Activated CD4-positive, alpha-beta T cell treated with anti-CD3 and anti-CD28 coated beads for 4 hours (primary cell): ENCODE measurements at places on chromosomes 1 and 21.

DNA sequence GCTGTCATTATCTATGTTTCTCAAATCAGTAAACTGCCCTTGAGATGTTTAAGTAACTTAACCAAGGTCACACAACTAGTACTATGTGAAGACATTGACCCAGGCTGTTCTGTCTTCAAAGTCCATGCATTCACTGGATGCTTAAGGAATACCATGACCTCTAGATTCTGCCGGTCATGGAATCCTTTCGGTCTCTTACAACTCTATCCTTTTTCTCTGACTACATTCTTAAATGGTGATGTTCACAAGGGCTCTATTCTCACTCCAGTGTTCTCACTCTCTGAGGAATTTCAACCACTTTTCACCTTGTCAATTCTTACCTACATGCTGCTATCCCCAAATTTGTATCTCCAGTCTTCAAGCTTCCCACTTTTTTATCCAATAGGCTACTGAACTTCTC, 15.2 kb downstream of the CRYZ start:
- no peak for DNase-seq

- peak; percentile 87 for DNase-seq
Measured at GRCh38 chr1:65001231-65001792, 35.0 kb upstream of the JAK1 start.

DNA sequence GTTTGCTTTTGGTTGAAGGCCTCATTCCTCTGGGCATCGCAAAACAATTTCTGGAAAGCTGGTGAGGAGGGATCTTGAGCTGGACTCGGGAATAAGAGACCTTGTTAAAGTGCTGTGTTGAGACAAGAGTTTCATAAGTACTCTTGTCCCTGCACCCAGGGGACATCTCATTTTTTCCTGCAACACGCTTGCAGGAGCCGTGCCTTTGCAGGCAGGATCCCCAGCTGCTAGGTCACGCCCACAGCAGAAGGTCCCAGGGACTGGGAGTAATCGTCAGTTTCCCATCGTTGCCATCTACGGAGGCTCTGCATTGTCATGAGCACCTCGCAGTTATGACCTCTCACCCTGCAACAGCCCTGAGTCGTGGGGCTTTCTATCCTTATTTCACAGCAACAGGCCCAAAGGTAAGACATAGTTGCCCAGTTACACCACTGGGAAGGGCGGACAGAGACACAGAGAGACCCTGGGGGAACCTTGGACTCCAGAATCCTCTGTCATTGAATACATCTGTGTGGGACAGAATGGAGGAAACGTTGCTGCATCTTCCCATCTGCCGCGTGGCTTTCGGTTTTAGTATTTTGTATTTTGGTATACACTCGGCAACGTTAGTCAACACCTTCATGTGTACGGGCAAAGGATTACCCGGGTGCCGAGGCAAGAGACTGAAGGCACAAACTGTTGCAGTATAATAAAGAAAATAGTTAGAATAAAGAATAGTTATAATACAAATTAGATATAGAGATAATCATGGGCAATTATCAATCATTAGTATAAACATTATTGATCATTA, 60.4 kb upstream of the DMRTB1 start:
- no peak for DNase-seq

DNA sequence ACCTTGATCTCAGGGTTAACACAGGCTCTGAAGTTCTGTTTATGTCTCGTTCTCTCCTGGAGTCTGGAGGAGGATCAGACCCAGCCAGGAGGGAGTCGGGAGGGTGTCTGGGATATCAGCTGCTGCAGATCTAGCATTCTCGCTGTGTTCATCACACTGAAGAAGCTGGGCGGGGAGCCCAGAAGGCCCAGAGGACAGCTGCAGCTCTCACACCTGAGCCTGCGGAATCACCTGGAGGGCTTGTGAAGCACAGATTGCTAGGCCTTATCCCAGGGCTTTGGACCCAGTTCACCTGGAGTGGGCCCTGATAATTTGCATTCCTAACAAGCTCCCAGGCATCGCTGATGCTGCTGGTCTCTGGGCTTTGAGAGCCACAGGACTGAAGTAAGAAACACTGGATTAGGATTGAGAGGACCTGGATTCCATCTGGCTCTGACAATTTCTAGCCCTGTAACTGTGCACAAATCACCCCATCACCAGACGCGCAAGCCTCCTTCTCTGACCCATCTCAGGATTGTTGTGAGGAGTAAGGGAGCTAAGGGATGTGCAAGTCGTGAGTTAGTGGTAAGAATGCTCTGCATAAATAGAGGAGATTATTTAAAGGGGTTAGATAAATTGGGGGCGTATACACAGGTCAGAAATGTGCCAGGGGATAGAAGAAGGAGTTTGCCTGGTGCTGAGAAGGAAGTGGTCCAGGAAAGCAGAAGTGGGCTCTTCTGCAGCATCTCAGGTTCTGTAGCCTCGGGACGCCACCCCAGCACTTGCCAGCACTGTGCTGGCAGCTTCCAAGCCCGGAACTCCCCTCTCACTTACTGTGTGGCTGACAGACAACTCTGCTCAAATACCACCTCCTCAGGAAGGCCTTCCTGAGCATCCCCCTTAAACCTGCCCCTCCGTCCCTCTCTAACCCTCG, 19.1 kb downstream of the ABCA4 start:
- no peak for DNase-seq

GRCh38 chr1:74590288-74590687, 77.9 kb upstream of the LRRC53 start:
- no peak for DNase-seq

- no peak for DNase-seq
Measured at GRCh38 chr1:57623039-57623790, 199.4 kb upstream of the DAB1 start.

DNA sequence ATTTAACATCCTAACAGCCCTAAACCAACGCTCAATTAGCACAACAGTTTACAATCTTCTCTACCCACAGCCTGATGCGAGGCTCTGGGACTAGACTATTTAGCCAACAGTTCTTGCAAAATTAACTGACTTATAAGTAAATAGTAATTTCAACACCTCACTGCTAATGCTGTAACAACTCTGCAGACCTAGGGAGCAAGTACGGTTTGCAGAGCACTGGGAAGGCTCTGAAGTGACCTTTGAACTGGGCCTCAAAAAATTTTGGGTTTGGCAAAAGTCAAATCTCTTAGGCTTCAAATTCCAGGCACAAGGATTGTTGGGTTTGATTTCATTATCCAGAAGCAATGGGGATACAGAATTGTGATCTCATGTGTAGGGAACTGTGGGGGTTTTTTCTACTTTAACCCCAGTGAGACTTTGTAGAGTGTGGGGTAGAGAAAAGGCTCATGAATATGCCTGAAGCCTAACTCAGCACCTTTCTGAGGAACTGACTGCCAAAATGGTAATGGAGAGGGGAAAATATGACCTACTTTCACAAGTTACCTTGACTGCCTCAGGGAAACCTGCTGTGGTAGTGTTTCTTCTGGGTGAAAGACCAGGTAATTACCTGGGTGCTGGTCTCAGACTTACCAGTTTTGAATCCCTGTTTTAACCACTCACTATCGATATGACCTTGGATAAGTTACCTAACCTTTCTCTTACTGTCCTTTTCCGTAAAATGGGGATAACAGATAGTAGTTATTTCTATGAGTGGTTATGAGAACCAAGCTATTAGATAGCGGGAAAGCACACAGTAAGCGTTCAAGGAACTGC, 889 bp upstream of the TXLNA start:
- no peak for DNase-seq

GRCh38 chr1:241610056-241610815, 29.9 kb downstream of the CHML start:
- DNase-seq: no peak

DNA sequence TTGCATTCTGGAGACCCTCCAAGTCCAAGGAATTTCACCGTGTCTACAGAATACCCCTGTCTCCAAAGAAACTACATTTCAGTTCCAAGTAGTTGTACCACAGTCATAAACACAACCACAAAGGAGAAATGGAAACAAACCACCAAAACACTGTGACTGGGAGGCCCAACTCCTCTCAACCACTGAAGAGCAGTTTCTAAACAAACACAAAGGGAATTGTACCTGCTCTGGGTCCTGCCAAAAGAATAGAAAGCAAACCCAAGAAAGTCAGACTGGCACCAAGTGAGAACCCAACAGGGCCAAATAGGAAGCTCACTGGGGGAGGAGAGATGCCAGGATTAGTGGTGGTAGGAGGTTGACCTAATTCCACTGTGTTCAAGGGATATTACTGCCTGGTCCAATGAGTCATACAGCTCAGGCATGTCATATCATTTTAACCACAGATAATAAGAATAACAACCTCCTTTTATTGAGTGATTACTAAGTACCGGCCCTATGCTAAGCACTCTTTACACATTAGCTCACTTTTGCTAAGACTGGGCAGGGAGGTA, 123.9 kb upstream of the PPP2R5A start:
- DNase-seq: no peak

GRCh38 chr21:44697811-44698734, 1.1 kb downstream of the KRTAP10-12 start:
- DNase-seq: no peak

DNA sequence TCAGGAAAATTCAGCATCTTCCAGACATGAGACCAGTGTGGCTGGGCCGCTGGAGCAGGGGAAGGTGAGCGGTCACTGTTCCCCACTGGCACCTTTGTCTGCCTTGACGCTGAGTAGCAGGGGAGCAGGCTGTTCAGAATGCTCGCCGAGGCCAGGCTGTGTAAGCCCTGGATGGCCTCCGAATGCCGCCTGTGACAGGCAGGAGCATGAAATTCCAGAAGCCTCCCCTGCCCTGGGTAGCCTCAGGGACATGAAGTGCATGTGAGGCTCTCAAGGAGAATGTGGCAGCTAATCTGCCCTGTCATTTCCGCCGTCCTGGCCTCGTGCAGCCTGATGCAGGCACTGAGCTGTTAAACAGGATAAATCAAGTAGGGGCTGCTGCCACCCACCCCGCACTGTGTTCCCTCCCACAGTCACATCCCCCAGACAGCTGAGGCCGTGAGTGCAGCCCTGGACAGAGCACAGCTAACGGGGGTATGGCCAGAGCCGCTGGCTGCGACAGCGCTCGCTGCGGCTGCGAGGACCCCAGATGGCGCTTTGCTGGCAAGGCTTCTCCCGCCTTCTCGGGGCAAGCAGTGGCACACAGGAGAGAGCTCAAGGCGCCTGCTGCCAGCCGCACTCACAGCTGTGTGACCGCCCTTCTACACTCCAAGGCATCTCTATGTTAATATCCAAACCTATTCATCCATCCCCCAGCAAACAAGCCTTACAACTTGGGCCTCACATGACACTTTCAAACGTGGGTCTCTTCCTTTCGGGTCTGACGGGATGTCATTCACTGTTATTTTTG, 105.0 kb upstream of the COL6A1 start:
- no peak for DNase-seq

DNA sequence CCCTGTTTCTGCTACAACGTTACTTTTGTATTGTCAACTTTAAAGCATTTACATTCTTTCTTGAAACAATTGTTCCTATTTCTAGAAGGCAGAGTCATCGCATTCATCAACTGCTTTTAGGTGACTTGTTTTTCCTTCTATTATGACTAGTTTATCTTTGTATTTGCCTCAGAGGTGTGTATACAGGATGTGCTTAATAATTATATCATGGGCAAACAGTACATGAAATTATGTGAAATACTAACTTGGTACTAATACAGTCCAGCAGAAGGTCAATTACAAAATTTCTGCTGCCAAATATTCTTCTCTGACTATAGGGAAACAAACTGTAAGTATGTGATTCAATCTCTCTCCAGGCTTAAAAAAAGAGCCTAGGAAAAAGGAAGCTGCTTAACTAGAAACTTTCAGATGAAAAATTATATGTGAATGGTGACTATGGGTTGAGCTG, 101.6 kb downstream of the C4BPA start:
- DNase-seq: no peak

DNA sequence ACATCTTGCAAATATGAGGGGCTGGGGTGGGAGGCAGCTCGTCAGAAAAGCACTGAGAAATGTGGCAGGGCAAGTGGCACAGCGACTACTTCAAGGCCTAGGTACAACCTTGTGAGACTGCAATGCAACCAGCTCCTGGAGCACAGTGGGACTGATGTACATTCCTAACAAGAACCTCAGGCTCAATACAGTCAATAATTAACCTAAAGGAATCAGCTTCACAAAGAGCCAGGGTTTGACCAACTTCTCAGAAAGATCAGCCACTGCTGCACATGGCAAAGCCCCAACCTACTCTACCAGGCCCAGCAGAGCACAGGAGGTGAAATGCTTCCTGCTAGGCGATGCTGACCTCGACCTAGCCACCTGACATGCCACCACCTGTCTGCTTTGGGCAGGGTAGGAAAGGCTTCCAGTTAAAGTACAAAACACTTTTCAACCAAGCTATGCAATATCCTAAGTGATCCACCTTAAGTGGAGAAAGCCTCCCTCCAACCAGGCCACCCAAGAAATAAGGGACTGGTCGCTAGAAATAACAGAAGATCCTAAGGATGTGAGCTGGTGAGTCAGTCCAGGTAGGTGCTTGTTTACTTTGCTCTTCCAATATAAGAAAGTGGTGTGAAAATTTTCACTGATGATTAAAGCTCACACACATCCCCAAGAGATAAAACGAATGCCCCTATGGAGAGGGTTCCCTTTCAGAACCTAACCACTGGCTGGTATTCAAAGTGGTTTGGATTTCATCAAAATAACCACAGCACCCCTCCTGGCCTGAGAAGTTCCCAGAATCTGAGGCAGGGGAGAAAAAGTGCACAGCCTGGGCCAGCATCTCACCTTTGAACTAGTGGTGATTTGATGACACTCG, 2.1 kb downstream of the RIPK4 start:
- no peak for DNase-seq

- DNase-seq: no peak
Measured at GRCh38 chr1:227774051-227774731, 39.0 kb downstream of the SNAP47 start.

DNA sequence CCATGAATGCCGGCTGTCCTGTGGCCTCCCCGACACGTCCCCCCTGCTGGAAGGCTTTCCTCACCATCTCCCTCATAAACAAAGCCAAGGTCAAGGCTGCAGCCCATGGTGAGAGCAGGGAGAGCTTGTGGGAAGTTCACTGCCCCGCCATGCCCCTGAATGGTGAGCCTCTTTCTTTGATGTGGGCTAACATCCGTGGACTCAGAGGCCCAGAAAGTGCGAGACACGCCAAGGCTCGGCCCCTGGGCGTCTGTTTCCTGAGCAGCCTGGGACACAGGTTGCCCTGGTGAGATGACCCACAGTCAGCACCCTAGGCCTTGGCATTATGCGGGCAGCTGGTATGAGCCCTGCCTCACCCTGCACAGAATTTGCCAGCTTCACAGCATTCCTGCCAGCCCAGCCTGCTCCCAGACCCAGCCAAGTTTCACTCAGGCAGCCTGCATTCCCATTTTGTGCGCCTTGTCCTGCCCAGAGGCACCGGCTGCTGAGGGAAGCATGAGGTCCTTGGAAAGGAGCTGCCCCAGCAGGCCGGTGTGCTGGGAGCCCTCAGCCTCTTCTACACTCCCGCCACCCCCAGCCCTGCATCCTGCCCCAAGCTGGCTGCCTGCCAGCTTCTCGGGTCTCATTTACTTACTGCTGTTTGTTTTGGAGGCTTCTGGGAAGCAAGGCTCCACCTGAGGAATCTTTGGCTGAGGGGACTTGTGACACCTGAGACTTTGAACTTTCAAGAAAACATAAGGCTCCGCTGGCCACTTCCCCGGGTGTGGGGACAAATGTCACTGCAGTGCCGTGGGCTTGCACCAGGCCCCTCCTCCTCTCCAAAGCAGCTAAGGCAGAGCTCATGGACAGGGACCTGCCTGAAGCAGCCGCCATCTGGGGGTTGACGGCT, 31.9 kb downstream of the NEK2 start:
- DNase-seq: no peak

- no peak for DNase-seq
Measured at GRCh38 chr1:41149570-41149969, 92.5 kb downstream of the SCMH1 start.

GRCh38 chr1:115768549-115768948, at the start of gene CASQ2:
Gene CASQ2, minus strand, starts transcription at chr1:115768714. Its CDS starts 173 bp downstream, at chr1:115768541.
- no peak for DNase-seq

GRCh38 chr21:45417256-45417950, 12.4 kb downstream of the COL18A1 start:
- DNase-seq: no peak
